ENCODE measurements at places on chromosomes 11 and 22.
A peak's percentile ranks its signal among the peaks of the same experiment; 100 is the strongest.

DNA sequence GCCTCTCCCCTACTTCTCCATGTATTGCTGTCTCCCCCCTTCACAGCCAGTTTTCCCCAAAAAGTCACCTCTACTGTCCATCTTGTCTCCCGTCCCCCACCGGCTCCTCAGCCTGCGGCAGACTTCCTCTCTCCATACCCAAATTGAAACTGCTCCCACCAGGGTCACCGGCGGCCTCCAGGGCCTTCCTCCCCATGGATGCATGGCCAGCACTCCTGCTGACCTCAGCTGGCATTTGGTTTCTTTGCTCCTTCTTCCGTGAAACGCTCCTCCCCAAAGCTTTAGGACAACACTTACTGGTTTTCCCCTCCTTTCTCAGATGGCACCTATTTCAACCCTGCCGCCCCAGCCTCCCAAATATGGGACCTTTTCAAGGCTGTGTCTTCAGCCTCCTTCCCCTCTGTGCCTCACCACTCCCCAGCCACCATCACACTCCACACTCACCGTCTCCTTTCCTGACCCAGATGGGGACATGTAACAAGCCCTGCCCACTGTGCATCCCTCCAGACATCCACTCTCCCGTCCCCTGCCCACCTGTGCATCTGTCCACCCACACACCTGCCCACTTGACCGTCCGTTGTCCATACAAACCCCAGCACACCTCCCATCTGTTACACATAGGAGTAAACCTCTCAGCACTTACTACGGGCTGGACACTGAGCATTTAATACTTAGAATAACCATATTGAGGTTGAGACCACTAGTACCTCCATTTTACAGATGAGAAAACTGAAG lies 21.5 kb upstream of the ACR start:
- DNase-seq, result no peak

DNA sequence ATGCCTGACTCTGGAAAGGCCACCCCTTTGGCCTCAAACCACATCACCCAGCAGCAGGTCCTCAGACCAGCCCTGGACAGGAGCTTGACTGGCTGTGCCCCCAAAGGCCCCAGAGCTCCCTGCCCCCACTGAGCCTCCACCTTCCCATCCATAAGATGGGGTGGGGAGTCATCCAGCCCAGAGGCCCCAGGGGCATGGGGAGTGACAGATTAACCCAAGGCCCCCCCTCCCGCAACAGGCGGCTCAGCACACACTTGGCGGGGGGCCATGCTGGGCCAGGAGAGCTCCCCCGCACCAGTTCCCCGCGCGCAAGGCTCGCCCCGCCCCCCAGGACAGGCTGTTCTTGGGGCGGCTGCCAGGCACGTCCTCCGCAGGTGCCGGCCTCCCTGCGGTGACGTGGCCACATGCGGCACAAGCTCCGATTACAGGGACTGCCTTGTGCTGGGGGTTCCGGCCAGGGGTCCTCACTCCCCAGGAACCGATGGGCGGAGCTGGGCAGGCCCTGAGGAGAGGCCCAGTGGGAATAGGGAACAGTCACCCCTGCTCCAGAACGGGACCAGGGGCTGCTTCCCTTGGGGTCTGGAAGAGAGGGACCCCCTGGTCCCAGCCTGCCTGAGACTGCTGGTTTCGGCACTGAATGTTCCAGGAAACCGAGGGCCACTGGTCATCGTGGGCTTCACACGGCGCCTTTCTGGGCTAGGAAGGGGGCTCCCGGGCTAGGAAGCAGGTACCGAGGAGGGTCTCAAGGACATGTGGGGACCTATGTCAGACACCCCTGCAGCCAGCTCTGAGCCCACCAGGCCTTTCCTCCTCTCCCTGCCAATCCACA lies 5.1 kb upstream of the CDKN1C start:
- no peak for DNase-seq

- DNase-seq, result no peak
These were observed 14.3 kb upstream of the ARFGAP3 start for GRCh38 chr22:42871146-42872050.

DNA sequence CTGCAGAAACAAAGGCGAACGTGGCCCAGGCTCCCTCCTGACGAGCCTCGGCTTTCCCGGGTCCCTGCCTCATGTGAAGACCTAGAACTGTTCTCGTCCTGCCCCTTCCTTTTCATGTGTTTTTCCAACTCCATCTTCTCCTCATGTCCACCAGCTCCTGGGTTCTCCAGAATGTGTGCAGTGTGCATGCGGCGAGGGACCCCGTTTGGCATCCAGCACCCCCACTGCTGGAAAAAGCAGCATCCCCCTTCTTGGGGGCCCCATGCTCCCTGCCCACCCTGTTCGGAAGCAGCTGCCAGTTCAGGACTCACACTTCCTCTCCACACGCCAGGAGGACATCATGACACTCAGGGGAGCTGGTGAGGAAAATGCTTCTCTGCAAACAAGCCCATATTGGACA lies 313.5 kb downstream of the BRD1 start:
- no peak for DNase-seq

DNA sequence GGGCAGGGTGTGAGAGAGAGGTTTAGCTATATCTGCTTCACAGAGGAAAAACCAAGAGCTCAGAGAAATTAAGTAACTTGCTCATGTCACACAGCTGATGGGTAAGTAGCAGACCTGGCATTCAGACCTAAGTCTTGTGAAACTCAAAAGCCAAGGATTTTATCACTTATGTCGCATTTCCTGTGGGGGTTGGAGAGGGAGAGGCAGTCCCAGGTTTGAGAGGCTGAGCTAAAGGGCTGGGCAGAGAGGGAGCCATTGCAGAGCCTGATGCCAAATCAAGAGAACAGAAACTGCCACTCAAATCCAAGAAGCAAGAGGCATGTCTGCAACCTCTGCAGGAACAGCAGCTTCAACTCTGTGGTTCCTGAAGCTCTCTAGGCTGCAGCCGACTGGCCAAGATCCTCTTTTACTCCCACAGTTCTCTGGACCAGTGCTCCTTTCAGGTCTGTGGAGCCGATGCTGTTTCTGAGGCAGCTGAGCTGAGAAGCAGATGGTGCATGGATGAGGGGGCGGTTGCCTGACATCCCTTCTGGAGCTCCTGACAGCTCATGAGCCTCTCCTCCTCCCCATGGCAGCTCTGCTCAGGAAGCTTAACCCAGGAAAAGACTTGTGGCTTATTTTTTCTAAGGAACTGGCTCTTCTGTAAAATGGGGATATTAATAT lies 47.6 kb upstream of the NAV2 start:
- no peak for DNase-seq

DNA sequence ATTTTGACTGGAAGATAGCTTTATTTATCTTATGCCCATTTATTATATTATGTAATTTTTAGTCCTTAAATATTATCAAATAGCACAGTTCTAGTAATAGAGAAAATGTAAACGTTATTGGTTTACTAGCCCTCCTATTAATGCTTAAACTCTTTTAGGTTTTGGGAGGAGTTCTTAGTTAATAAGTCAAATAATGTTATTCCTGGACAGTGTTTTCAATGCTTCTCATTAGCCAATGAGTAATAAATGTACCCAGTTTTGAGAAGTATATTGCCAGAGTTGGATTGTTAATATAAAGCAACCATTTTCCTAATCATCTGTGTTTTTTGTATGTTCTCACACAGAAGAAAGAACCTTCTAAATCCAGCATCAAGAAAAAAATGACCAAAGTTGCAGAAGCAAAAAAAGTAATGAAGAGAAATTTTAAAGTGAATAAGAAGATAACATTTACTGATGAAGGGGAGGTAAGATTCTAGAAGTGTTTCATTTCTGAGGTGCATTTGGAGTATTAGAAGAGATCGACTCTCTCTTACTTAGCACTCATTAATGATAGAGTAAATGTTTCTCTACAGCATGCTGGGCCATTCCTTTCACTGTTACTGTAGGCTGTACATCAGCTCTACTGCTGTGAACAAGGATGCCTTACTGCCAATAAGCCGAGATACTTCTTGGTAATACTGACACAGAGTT lies 173.4 kb downstream of the DDX10 start:
- no peak for DNase-seq

- peak; percentile 48 for DNase-seq
These were observed 10.5 kb downstream of the EHD1 start for GRCh38 chr11:64867748-64868462.

DNA sequence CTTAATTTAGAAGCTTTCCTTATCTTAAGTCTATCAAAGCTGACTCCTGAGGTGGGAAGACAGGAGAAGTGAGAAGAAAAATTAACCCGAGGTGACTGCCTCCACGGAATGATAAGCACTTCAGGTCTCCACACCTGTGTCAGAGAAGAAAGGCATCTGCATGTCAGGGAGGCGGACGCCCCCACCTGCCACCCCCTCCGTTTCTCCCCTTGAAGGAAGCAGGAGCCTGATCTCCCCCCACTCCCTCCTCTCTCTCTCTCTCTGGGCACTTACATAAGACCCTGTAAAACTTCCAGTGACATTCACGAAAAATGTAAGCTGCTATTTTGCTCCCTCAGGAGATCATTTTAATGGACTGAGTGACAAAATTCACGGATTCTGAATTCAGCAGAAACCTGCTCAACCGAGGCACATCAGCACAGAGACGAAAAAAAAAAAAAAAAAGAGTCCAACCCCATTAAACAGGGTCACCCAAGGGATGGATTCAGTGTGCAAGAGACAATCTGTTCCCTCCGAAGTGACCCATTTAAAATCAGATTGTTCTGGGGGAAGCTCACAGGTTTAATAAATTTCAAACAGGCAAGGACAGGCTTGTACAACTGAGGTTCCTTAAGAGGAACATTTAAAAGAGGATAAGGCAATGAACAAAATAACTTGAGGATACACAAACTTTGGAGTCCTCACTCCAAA lies 1.5 kb downstream of the LARGE1 start:
- DNase-seq, result no peak

- DNase-seq, result no peak
These were observed 41.0 kb upstream of the AQP11 start for GRCh38 chr11:77548552-77549445.

GRCh38 chr11:127596433-127596832 lies 595.9 kb upstream of the KIRREL3 start:
- DNase-seq, result no peak

DNA sequence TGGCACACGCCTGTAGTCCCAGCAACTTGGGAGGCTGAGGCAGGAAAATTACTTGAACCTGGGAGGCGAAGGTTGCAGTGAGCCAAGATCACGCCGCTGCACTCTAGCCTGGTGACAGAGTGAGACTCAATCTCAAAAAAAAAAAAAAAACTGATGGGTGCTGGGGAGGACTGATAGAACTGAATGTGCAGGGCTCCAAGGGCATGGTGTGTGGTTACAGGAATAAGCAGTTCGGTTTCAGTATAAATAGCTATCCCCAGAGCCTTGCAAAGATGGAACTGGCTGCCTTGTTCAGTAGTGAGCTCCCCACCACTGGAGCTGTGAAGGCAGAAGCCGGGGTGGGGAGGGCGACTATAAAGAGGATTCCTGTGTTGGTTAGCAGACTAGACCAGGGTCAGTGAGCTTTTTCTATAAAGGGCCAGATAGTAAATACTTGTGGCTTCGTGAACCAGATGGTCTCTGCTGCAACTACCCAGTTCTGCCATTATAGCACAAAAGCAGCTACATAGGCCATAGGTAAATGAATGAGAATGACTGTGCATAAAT lies 5.9 kb downstream of the TOM1 start:
- DNase-seq, result no peak

GRCh38 chr11:70145071-70145470 lies 58.0 kb upstream of the FADD start:
- no peak for DNase-seq

- no peak for DNase-seq
These were observed 1059.6 kb upstream of the RAG2 start for GRCh38 chr11:37657645-37658044.

- DNase-seq, result no peak
These were observed 12.7 kb downstream of the MYO18B start for GRCh38 chr22:25754527-25755202.

- no peak for DNase-seq
These were observed 36.0 kb upstream of the LDLRAD3 start for GRCh38 chr11:35907648-35908431.

DNA sequence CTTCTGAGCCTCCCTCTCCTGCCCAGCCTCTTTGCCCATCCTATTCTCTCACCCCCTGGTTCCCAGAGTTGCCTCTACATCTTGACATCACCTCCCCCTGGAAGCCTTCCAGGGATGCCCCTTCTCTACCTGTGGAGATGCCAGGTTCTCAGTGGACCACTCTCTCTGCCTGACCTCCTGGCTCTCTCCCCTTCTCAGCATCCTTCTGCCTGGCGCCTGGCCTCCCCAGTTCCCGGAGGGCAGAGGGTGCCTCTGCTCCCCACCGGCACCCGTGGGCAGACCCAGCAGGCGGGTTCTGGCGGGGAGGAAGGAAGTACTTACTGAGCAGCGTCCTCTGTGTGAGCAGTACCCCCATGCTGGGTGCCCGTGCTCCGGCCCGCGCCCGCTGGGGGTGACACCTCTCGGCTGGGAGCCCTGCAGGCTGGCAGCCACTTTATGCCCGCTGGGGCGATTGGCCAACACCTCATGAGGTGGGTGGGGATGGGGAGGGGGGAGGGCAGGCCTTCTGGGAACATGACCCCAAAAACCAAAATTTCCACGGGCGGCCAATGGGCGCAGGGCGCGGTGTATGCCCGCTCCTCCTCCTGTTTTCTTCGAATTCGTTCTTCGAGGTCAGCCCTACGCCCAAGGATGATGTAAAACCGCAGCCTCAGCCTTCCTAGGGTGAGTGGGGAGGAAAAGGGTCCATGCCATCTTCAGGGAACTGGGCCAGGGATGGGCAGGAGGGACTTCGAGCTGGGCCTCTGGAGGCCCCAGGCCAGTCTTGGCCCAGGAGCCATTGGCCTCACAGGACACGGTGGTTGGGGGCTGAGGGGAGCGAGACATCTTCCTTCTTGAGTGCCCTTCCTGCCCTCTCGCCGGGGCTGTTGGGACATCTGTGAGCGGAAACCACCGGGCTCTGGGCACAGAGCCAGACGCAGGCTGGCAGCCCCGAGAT lies at the start of gene OSM:
OSM (minus strand) TSS at position 407 of the 937 bp plus-strand sequence; CDS start at position 355, 52 bp downstream.
- DNase-seq, result peak; percentile 53

- DNase-seq, result no peak
These were observed 1064.9 kb upstream of the TENM4 start for GRCh38 chr11:80505771-80506170.

GRCh38 chr11:44811841-44812448 lies 85.2 kb downstream of the TSPAN18 start:
- no peak for DNase-seq

- DNase-seq, result no peak
These were observed 1.1 kb downstream of the FXYD2 start for GRCh38 chr11:117823294-117823945.

DNA sequence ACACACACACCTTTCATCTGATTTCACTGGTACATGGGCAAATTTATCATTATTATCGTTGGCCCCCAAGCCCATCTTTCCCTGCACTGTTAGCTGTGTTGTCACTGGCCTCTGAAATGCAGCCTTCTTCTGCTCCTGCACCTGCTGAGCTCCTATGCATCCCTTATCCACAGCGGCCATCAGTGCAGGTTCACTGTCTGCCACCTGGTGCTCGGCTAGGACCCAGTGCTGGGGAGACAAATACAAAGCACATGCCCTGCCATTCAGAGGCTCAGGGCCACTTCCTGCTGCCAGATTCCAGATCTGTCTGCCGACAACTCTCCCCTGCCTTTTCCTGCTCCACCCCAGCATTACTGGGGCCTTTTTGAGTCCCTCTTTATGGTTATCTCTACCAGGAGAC lies 1205.4 kb downstream of the TBC1D22A start:
- DNase-seq, result no peak
